Smooth muscle cell of the pulmonary artery (primary cell): ENCODE measurements at places on chromosomes 6 and 20. TPM values are rescaled to one million over a fixed set of nuclear protein-coding genes. Genes with fewer than 3 reads are reported as not detected.

The OOEP gene
- total RNA-seq = 0.13 and 0.30 TPM in 2 replicates

The CCN5 gene
- total RNA-seq = 3.0 and 36.4 TPM in 2 replicates

The DAAM2 gene
- 22.5 and 96.0 TPM in 2 replicates for total RNA-seq

The ADGRG6 gene
- total RNA-seq = 0.33 and 2.1 TPM in 2 replicates

The TPBG gene
- 69.5 and 138 TPM in 2 replicates for total RNA-seq

The NKAIN4 gene
- total RNA-seq = not detected in 2 replicates

The EYA2 gene
- total RNA-seq = 0.03 and 0.07 TPM in 2 replicates

The PPP1R14C gene
- total RNA-seq = 2.1 and 7.4 TPM in 2 replicates

The TREM2 gene
- not detected in 2 replicates for total RNA-seq

The LPA gene
- total RNA-seq = not detected in 2 replicates

The NCOA5 gene
- total RNA-seq = 9.3 and 9.6 TPM in 2 replicates

The DEF6 gene
- 0.59 and 1.7 TPM in 2 replicates for total RNA-seq

The IBTK gene
- 47.4 and 64.1 TPM in 2 replicates for total RNA-seq

The CRISP1 gene
- not detected in 2 replicates for total RNA-seq

The SPTLC3 gene
- 3.8 and 3.9 TPM in 2 replicates for total RNA-seq

The TMEM239 gene
- total RNA-seq = 0.07 TPM in 1 of 2 replicates, not detected in the other

The HTR1E gene
- total RNA-seq = 0.03 TPM in 1 of 2 replicates, not detected in the other

The MDFI gene
- total RNA-seq = 0.26 and 0.33 TPM in 2 replicates

The VGLL2 gene
- not detected in 2 replicates for total RNA-seq

The ZHX3 gene
- 21.3 and 29.0 TPM in 2 replicates for total RNA-seq

The LIN28B gene
- not detected in 2 replicates for total RNA-seq

The RAB5IF gene
- 46.0 and 53.4 TPM in 2 replicates for total RNA-seq

The RIPOR2 gene
- 0.40 and 2.9 TPM in 2 replicates for total RNA-seq

The DEFB132 gene
- not detected in 2 replicates for total RNA-seq

The RAET1L gene
- not detected in 2 replicates for total RNA-seq

The DPPA5 gene
- not detected in 2 replicates for total RNA-seq

The BPIFA3 gene
- not detected in 2 replicates for total RNA-seq

The MEI4 gene
- total RNA-seq = not detected in 2 replicates

The MAS1 gene
- total RNA-seq = under 0.01 and 0.20 TPM in 2 replicates

The PDYN gene
- total RNA-seq = not detected in 2 replicates

The SMLR1 gene
- not detected in 2 replicates for total RNA-seq

The ENPP3 gene
- total RNA-seq = 0.13 and 0.23 TPM in 2 replicates

The HUS1B gene
- 1.2 and 1.3 TPM in 2 replicates for total RNA-seq

The GINS1 gene
- 2.3 and 4.5 TPM in 2 replicates for total RNA-seq

The PTCHD4 gene
- 4.4 and 6.2 TPM in 2 replicates for total RNA-seq

The STX11 gene
- total RNA-seq = 0.85 and 1.6 TPM in 2 replicates

The PM20D2 gene
- total RNA-seq = 2.1 and 5.0 TPM in 2 replicates

The TGM3 gene
- total RNA-seq = not detected in 2 replicates

The BCAS4 gene
- 13.5 and 19.5 TPM in 2 replicates for total RNA-seq

The SLC26A8 gene
- under 0.01 and 0.07 TPM in 2 replicates for total RNA-seq

The IPCEF1 gene
- total RNA-seq = 0.07 TPM in 1 of 2 replicates, not detected in the other
